Midbrain (tissue), 1 donor: ENCODE measurements at places on chromosomes 2 and 18.
A peak's percentile ranks its signal among the peaks of the same experiment; 100 is the strongest.

GRCh38 chr18:5456577-5457461 is 87.0 kb downstream of the EPB41L3 start:
- DNase-seq: peak; percentile 50

GRCh38 chr2:241869087-241869961 is at the start of gene RTP5:
Gene RTP5, plus strand, starts transcription at chr2:241869729. Its CDS starts 28 bp downstream, at chr2:241869757.
- no peak for DNase-seq

DNA sequence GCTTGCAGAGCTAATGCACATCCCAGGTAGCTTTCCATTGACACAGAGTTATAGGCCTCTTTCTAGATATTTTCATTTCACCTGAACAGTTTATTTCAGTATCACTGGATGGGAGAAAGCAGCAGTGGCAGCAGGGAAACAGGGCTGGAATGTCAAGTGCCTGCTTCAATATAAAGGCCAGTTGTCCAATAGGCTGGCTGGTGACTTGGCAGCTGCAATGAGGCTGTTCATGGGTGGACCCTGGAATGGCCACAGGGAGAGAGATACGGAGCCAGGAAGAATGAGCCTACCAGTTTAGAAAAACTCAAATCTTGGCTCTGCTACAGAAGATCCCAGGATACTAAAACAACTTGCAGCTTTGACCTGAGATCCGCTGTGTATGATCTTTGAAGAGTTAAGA is 185.0 kb downstream of the BCL11A start:
- no peak for DNase-seq

DNA sequence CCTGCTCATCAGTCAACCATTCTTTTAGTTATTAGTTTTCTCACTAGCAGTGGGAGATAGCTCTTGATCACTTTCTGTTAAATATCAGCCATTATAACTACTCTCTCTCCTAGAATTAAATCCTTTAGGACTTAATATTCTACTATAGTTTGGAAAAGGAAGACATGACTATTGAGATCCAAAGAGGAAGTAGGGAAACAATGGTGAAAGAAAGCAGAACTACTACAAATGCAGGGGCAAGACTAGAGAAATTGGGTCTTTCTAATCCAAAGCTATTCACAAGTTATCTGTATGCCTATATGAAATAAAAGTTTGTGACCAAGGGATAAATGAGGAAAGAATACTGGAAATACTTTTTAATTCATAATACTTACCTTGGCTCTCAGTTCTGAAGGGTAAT is 65.1 kb downstream of the SRBD1 start:
- no peak for DNase-seq

- DNase-seq: no peak
Observed at GRCh38 chr18:31189757-31190156, 27.1 kb upstream of the DSC1 start.

DNA sequence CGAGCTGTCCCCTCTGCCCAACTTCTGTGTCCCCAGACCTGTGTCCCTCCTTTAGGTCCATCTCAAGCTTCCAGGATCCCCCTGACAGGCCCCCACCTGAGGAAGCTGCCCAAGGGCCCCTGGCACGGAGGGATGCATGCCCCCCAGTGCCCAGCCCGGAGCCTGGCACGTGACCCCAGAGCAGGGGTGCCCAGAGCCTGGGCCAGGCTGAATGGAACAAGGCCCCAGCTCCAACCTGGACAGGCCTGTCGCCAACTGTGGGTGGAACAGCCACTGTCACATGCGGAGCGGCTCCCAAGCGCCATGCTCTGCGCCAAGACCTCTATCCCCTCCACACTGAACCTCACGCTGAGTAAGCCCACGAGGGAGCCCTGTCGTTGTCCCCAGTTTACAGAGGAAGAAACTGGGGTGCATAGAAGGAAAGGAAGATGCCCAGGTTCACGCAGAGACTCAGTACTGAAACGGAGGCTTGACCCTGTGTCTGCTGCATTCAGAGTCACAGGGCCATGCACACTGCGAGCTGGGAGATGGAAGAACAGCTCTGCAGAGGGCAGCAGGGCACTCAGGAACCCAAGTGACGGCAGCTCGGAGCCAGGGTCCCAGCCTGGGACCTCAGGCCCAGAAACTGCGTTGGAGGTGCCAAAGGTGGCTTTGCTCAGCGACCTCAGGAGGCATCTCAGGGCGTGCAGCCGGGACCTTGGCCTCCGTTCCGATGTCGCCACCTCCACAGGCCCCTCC is 5.5 kb upstream of the ECEL1 start:
- DNase-seq: no peak

DNA sequence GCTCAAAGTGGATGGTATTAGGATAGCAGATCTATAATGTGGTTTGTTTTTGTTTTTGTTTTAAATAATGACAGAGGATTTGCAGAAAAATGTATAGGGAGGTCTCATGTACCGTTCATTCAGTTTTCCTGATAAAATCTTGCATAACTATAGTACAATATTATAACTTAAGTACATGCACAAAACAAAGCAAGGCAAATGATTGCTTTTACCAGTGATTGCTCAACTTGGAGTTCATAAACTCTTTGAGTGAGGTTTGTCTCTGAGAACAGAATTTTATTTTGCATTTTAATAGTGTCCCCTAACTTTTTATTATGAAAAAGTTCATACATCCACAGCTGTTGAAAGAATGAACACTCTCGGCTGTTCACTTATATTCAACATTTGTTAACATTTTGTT is 96.6 kb downstream of the MAP4K4 start:
- no peak for DNase-seq

DNA sequence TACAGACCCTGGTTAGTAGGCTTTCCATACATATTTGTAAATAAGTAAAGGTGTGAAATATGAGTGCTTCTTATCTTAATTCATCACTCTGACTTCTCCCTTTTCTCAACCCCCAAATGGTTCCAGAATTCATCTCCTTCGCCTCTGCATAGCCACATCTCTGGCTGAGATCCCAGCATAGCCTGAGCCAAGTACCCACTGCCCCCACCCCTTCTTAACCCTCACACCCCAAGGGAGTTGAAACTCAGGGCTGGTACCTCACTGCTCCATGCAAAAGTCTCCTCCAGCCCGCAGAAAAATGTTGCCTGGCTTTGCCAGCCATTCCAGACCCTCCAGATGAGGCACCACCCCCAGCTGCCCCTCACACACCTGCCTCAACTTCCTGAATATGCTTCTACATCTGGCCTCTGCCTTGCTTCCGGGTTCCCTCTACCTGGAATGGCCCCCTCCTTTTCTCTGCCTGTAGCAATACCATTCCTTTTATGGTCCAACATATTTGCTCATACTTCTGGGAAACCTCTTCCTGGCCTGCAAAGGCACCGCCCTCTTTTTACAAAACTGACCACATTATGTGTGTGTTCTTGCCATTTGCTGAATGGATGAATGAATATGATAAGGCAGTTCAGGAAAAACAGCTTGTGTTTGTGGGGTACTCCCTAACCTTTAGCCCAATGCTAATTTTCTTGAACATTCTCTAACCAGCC is 112.8 kb downstream of the CELF4 start:
- DNase-seq: no peak

DNA sequence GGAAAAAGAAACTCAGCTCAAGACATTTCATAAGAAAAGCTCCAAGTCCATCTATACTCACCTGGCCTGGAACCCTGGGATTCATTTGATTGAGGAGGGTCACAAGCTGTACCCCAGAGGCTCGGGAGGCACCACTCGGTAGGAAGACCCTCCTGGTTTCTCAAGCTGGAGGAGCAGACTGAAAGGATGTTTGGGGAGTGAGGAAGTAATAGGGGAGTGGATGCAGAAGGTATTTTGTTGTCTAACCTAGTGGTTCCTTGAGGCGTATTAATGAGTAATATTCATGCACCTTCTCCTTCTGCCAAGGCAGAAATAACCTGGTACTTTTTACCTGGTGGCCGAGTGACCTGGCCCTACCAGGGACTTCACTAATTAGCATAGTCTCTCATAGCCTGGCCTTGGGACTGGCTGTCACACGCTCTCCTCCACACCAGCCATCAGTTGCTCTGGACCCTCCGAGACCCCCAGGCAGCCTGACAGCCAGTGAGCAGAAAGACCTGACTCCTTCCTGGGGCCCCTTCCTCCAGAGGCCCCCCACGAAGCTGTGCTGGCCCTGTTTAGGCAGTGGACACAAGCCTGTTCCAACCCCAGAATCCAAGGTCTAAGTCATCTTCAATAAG is 161.4 kb downstream of the BCL2 start:
- DNase-seq: no peak

DNA sequence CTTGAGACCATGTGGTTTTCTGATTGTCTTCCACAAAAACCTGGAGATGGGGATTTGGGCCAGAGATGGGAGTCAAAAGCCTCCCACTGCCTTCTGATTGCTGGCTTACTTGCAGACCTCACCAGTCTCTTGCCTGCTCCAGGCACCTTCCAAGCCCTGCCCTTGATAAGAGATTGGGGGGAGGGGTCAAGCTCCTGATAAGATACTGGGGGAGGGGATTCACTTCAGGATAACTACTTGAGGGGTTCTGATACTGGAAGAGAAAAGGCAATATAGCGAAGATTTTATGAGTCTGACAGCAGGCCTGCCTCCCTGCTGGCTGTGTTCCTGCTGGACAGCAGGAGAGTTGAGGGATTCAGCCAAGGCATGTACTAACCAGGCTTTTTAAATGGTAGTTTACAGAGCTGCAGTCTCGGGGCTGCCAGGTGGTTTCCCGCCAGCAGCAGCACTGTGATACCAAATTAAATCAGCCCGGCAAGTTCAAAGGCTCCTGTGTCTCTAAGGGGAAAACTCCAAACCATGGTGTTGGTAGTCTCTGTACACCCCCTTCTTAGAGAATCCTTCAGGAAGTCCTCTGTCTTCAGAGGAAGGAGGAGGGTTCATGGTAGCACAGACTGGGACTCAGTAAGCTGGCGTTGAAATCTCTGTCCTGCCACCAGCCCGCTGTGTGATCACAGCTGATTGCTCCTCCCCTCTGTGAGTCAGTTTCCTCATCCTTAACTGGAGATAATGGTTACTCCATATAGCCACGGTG is 58.3 kb downstream of the FBXO36 start:
- DNase-seq: peak; percentile 20

DNA sequence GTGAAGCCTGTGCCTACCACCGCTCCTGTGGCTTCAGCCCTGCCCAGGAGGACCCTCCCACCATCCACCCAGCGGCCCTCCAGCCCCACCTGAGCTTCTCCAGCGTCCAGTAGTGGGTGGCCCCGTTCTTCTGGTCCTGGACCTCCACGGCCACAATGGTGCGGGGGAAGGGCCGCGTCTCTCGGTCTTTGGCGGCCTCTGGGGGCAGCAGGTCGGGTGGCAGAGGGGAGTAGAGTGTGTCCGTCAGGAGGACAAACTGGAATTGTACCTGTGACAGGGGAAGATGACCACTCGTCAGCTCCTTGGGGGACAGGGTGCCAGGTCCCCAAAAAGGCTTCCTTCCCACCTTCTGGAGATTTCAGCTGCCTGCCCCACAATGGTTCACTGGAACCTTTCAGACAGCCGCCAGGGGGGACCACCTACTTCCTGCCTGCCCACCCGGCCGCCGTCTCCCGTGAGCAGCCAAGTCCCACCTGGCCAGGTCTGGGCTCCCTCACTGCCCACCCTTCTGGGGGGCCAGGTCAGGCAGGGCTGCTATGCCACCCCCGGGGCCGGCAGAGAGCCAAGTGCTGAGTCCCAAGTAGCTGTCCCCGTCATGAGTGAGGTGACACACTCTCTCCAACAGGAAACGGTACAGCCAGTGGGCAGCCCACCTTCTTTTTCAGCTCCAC is 59.3 kb downstream of the KIF1A start:
- no peak for DNase-seq

GRCh38 chr2:58239243-58239925 is 1.7 kb downstream of the FANCL start:
- no peak for DNase-seq

GRCh38 chr2:212592695-212593094 is 54.1 kb upstream of the ERBB4 start:
- no peak for DNase-seq

DNA sequence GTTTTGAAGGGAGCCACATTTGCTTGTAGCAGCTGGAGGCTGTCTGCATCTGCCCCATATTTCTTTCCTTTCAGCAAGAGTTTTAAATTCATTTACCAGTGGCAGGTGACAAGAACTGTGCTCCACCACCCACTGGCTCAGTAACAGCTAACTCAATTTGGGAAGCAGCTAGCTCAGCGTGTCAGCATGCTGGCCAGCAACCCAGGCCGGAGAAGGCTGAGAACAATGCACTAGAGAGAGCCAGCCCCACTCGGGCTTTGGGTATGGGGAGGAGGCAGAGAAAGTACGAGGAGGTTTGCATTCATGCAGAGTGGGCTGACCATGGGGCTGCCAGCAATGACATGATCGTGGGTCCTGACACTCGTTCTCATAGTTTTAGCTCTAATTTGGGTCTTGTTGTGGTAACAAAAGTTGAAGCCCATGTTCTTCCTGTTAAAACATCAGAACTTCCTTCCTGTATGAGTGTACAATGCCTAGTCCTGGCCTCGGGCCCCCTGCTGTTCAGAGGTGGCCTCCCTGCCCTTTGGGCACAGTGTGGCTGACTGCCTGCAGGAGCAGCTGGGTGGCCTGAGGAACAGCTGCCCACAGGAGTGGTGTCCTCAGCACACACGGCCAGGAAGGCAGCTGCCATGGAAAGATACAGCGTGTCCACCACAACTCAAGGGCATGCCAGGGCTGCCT is 23.0 kb downstream of the CDC42EP3 start:
- DNase-seq: no peak

- DNase-seq: no peak
Observed at GRCh38 chr18:80132180-80132812, 23.2 kb downstream of the ADNP2 start.

- DNase-seq: peak; percentile 68
Observed at GRCh38 chr2:1910592-1911246, 166.4 kb upstream of the PXDN start.

GRCh38 chr18:75071484-75071785 is 137.5 kb downstream of the PTGR3 start:
- no peak for DNase-seq

DNA sequence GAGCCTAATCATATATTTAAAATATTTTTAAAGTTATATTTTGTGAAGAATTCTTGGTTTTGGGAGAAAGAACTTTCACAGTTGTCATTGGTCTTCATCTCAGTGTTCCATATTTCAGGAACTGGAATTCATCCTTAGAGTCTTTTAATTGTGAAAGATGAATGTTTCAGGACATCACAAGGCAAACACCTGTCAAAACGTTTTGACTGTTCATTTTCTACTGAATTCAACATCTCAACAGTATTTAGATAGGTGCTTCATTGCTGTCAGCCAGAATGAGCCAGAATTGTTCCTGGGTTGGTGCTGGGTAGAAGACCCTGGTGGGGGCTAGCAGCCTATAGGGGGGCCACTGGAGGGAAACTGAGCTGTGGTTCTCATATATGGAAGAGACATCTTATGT is 255.1 kb upstream of the CXCR4 start:
- no peak for DNase-seq

GRCh38 chr2:41598161-41598894 is 449.5 kb upstream of the PKDCC start:
- no peak for DNase-seq

DNA sequence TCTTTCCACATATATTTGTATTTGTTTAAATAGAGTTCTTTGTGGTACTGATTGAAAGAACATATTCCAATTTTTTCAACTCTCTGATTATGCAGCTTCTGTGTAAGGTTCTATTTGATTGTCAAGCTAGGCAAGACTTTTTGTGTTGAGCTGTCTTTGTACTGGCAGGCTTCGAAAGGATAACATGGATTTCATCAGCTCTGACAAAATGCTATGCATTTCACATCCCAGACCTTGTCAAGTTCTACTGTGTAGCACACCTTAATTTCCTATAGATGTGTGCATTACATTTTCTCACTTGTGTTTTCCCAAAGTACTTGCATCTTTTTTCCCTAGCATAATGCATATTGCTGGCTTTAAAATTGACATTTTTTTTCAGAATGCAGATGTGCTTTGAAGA is 555.0 kb upstream of the GYPC start:
- no peak for DNase-seq
